HT-29 (cell line): ENCODE measurements at places on chromosomes 3 and 15. TPM values are rescaled to one million over a fixed set of nuclear protein-coding genes. Genes with fewer than 3 reads are reported as not detected.

GRCh38 chr15:96500508-96500907, 170.0 kb downstream of the NR2F2 start:
- no peak for DNase-seq

GRCh38 chr3:7874116-7874515, 627.5 kb upstream of the LMCD1 start:
- no peak for DNase-seq

- no peak for DNase-seq
Observed at GRCh38 chr15:77025941-77026411, 31.1 kb downstream of the PSTPIP1 start.

DNA sequence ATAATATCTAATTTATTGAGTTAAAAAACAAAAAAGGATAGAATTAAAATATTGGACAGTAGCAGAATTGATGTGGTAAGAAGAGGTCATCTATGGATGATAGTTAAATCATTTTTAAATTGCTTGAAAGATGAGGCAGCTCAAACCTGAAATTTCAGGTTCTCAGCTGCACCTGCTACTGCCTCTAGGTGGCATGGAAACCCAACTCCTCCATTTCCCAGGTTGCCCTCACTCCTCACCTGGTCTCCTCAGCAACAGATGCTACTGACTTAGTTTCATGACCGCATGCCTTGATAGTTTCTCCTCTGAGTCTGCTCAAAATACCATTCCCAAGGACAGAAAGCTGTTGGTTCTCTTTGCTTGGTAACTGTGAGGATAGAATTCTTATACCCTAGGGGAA, 148.1 kb downstream of the ABHD5 start:
- peak; percentile 8 for DNase-seq

- DNase-seq, result no peak
Observed at GRCh38 chr3:66856533-66856932, 141.6 kb upstream of the KBTBD8 start.

DNA sequence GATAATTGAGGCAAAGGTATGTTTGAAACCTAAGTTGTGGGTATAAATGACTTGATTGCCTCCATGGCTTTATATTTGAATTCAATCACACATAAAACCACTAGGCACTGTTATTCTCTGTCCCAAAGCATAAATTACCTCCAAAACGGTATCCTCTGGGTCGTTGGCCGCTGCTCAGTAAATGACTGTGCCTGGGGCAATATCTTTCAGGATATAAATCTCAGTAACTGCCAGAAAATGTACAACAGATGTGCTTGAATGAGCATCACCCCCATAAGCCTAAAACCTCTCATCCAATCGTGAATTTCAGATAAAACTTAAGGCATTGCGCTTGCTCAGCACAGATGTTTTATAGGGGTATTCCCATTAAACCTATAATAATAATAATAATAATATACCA, 19.0 kb upstream of the C3orf49 start:
- no peak for DNase-seq

GOLGA8J gene
- not detected in 2 replicates for total RNA-seq

SLC27A2 gene
- 44.5 and 56.0 TPM in 2 replicates for total RNA-seq

GABRR3 gene
- total RNA-seq, result not detected in 2 replicates

PCOLCE2 gene
- 4.9 and 6.2 TPM in 2 replicates for total RNA-seq

FES gene
- total RNA-seq, result 0.31 and 0.43 TPM in 2 replicates

CD80 gene
- total RNA-seq, result not detected in 2 replicates

TGM4 gene
- not detected in 2 replicates for total RNA-seq
